ENCODE measurements at places on chromosomes 3 and 15.

- no peak for DNase-seq
Observed at GRCh38 chr15:89506026-89506686, 9.8 kb upstream of the RHCG start.

- DNase-seq, result no peak
Observed at GRCh38 chr15:58761010-58761388, 10.1 kb upstream of the MINDY2 start.

DNA sequence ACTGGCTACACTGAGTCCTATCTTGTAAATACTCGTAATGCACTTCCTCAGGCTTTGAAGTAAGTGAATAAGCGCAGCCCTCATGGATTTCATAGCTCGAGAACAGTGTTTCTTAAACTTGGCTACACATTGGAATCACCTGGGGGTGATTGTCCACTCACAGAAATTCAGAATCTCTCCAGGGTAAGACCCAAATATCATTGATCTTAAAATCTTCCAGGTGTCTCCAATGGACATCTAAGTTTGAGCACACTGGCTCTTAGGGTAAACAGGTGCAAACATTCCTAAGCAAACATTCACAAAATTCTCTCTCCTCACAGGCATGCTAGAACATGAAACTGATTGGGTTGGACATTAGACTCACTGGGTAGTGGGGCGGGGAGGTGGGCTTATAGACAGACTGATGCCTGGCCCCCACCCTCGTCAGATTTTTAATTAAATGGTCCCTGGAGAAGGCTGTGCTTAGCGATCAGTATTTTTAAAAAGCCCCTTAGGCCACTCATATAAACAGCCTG is 279.7 kb upstream of the TBL1XR1 start:
- no peak for DNase-seq

DNA sequence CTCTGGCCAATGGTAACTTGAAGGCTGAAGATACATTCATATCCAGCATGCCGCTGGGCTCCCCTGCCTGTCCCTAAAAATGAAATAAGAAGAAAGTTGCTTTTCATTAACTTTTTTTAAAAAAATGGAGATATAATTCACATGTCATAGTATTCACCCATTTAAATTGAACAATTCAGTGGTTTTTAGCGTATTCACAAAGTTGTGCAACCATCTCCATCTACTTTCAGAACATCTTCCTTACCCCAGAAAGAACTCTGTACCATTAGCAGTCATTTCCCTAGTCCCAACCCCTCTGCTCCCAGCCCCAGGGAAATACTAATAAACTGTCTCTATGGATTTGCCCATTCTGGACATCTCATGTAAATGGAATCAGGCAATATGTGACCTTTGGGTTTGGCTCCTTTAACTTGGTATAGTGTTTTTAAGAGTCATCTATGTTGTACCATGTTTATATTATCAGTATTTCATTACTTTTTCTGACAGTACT is 55.8 kb upstream of the GATM start:
- DNase-seq, result no peak

- no peak for DNase-seq
Observed at GRCh38 chr3:116188231-116188785, 257.0 kb downstream of the LSAMP start.

GRCh38 chr15:82397817-82398216 is 31.8 kb upstream of the GOLGA6L9 start:
- DNase-seq, result no peak

DNA sequence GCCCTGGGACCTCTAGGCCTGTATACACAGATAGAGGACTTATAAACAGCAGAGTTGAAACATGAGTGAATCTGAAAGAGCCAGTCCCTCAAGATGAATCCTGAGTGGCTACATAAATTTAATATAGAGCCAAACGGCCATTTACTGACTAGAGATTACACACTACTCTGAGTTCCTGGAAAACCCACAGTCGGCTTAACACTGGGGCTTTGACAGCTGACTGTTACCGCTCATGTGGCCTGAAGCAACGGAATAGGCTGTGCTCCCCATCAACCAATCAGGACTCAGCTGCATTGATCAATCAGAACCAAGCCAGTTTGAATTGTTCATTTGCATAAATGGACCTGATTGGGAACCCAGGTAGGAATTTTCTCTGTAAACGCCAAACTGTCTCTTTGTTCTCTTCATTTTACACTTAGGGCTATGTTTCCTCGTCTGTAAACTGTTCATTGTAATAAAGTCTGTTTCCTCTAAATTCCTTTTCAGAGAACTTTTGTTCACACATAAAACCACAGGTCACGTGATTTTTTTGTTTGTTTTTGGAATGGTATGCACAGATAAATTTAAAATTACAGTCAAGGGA is 40.5 kb downstream of the CCNL1 start:
- no peak for DNase-seq

DNA sequence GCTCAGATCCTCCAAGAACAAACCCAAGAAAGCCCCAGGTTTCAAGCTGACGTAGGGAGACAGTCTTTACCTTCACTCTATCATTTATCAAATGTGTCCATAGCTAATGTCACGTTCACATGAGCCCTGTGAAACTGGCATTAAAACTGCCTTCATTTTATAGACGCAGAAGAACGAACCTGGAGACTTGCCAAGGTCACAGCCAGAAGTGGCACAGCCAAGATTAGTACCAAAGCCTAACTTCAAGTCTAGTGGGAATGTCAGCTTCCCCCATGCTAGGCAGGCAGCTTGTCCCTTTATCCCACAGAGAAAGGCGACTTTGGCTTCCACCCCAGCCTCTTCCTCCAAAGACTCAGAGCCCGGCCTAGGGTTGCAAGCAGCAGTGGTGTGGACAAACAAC is 517.2 kb downstream of the SHQ1 start:
- DNase-seq, result no peak

- DNase-seq, result no peak
Observed at GRCh38 chr3:140571836-140572235, 106.0 kb upstream of the TRIM42 start.

- DNase-seq, result peak; percentile 73
Observed at GRCh38 chr3:38829404-38829803, 13.4 kb upstream of the SCN10A start.

- no peak for DNase-seq
Observed at GRCh38 chr3:119289404-119289770, 4.8 kb upstream of the ARHGAP31 start.

DNA sequence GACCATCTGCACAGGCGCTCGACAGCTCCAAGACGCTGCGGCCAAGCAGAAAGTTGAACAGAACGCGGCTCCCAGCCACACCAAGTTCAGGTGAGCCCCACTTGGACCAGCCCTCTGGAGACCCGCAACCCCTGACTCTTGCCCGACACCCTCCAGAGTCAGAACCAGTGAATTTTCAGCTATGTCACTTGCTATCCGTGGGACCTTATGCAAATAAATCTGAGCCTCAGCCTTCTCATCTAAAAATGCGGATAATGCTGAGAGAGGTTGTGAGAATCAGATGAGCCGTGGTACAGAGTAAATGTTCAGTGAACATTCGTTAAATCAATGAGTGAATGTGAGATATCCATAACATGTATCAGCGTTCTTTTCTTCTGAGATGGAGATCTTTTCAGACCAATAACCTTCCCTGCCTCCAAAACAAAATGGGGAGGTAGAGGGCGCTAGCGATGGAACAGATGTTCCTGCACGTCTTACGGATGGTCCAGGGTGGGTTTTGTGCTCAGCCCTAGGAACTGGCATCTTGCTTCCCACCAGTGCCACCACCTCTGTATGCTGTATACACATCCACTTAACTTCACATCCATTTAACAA is 524 bp downstream of the MRPS11 start:
- DNase-seq, result peak; percentile 48

DNA sequence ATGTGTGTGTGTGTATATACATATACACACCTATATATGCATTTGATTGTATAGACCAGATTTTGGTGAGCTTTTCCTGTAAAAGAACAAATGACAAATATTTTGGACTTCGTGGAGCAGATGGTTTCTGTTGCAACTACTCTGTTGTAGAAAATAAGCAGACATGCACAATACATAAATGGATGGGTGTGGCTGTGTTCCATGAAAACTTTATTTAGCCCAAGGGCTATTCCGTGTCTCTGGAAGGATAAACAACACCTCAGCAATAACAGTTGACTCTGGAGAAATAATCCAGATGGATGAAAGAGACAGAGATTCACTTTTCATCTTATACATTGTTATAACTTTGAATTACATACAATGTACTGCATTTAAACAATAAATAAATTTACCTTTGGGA is 441.4 kb downstream of the CNTN3 start:
- DNase-seq, result no peak

DNA sequence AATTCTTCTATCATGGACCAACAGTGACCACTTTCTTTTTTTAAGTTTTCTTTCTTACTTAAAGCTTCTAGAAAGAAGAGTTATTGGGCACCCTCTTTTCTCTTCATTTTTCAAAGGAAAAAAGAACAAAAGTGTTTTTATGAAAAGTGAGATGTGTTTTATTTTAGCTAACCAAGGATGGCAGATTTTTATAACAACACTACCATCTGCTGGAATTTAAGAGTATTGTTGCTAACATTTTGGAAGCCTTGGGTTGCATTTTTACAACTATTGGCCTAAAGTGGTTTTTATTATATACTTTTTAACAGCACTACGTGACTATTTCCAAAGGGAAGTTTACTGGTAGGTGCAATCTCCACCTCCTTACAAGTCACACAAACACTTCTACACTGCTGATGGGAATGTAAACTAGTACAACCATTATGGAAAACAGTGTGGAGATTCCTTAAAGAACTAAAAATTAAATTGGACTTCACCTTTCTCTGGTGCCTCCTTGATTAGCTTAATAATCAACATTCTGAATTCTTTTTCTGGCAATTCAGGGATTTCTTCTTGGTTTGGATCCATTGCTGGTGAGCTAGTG is 237.7 kb upstream of the AGTR1 start:
- DNase-seq, result peak; percentile 27

DNA sequence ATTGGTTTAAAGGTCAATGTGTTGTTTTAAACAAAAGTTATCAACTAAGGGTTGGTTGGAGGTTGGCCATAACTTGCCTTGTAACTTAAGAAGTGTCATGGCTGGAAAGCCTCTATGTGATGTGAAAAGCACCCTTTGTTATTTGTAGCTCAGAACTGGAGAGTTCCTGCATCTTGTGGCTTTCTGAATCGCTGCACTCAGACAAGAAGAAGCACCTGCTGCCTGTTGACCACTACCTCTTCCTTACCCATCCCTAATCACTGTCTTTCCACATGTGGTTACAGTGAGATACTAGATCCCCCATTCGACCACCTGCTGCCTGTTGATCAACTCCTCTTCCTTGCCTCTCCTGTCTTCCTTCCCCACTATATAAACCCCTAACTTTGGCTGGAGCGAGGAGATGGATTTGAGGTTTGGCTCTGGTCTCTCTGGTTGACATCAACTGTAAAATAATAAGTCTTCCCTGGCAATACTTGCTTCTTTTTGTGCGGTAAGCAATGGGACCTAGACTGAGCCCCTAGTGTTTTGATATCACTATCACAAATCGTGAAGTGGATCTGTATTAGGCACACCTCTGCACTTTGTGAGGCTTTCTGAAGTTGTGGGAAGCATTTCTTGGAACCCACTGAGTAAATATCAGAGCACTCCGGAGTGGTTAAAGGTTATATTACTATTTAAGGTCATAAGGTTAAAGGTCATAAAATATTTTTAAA is 13.8 kb downstream of the RPL39L start:
- DNase-seq, result no peak

GRCh38 chr15:85589851-85590250 is 204.9 kb downstream of the KLHL25 start:
- peak; percentile 82 for DNase-seq

GRCh38 chr15:65450556-65450955 is 27.8 kb upstream of the IGDCC4 start:
- DNase-seq, result no peak

- no peak for DNase-seq
Observed at GRCh38 chr3:145815707-145816413, 345.1 kb downstream of the PLOD2 start.

DNA sequence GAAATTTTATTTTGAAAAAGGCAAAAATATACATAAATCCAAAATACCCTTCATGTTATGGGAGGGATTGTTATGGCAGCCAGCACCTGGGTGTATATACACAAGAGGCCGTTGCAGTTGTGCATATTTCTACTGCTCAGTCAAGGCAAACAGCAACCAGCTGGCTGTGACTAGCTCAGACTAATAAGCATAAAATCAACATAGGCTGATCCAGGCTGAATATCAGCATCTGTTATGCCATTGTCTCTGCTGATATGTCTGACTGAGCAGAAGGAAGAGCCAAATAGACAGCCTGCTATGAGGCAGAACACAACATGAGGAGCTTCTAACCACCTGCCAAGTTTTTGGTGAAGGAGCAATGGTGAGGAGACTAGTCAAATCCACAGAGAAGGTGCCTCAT is 457.5 kb upstream of the ALCAM start:
- peak; percentile 75 for DNase-seq

DNA sequence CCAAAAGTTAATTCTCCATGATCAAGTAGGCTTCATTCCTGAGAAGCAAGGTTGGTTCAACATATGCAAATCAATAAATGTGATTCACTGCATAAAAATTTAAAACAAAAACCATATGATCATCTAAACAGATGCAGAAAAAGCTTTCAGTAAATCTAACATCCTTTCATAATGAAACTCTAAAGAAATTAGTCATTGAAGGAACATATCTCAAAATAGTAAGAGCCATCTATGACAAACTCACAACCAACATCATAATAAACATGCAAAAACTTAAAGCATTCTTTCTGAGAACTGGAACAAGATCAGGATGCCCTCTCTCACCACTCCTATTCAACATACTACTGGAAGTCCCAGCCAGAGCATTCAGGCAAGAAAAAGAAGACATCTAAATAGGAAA is 254.1 kb downstream of the AGBL1 start:
- DNase-seq, result no peak

GRCh38 chr3:170355738-170356595 is 1.5 kb upstream of the SKIL start:
- peak; percentile 73 for DNase-seq

DNA sequence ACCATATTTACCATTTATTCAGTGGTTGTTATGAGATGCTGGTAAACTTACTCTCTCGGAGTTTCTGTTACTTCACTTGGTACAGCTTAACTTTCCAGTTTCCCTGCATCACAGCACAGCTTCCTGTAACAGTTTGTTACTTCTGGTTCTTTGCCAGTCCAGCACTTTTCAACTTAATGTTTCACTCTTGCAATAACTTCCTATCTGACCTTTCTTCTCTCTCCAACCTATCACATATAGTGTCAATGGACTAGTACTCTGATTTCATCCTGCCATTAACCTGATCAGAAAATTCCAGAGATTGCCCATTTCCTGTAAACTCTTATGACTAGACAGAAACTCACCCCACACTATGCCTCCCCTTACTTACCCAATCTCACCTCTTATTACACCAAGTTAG is 3.9 kb upstream of the ATP11B start:
- peak; percentile 43 for DNase-seq

Measured in adipocyte (in vitro differentiated cells).